ENCODE measurements at places on chromosomes 7 and 10.
A peak's percentile ranks its signal among the peaks of the same experiment; 100 is the strongest.

DNA sequence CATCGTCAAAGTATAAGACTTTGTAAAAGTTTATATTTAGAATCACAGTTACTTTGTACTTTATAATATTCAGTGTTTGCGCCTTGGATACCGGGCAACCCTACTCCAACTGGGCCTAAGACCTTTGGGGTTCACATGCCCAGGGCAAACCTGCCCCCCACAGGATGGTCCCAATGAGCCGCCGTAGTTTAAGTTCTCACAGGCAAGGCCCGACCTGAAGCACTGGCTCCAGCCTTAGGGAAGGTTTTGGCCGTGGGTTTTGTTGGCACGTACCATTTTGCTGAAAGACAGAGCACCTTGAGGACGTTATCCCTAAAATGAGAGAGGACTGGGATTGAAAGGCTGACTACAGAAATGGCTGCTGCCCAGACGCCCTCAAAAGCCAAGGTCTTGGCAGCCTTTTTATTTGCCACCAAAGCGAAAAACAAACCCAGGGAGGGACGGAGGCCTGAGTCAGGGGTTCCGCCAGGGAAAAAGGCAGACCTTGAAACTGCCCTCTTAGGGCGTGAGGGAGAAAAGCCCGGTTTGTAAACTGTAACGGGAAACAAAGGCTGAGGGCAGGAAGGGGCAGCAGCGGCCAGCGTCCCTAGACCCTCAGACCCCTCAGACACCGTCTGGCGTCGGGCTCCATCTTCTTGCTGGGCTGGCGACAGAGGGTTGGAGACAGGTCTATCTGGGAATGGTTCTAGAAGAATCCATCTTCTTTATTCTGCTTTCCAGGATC, at the start of gene CCDC172:
CCDC172 (plus strand) TSS at position 222 of the 724 bp plus-strand sequence. CDS start 564 bp downstream, outside the sequence.
- DNase-seq: no peak

- no peak for DNase-seq
Observed at GRCh38 chr10:122276611-122277208, 5.6 kb downstream of the BTBD16 start.

GRCh38 chr10:104663076-104663475, 22.0 kb downstream of the SORCS3 start:
- DNase-seq: no peak

GRCh38 chr7:44291066-44291732, 34.2 kb downstream of the CAMK2B start:
- DNase-seq: no peak

DNA sequence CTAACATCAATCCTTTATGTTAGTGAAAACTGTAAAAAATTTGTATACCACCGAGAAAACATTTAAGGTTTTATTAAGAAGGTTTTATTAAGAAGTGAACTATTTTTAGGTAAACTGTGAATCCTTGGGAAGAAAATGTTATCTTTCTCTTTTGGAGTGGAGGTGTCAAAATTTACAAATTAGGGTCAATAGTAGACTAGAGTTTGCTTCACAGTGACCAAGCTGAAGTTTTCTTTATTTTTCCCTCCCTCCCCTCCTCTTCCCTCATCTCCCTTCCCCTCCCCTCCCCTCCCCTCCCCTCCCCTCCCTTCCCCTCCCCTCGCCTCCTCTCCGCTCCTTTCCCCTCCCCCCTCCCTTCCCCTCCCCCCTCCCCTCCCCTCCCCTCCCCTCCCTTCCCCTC, 168.8 kb downstream of the CNTNAP2 start:
- no peak for DNase-seq

- DNase-seq: no peak
Observed at GRCh38 chr7:50953820-50954219, 171.1 kb upstream of the GRB10 start.

GRCh38 chr7:151207315-151207714, 3.0 kb downstream of the H2BK1 start:
- DNase-seq: peak; percentile 27

GRCh38 chr10:12679636-12680035, 321.9 kb downstream of the CCDC3 start:
- no peak for DNase-seq

GRCh38 chr7:80686576-80686975, 48.1 kb downstream of the CD36 start:
- DNase-seq: no peak

- no peak for DNase-seq
Observed at GRCh38 chr7:100472121-100472851, 6.7 kb downstream of the TSC22D4 start.

DNA sequence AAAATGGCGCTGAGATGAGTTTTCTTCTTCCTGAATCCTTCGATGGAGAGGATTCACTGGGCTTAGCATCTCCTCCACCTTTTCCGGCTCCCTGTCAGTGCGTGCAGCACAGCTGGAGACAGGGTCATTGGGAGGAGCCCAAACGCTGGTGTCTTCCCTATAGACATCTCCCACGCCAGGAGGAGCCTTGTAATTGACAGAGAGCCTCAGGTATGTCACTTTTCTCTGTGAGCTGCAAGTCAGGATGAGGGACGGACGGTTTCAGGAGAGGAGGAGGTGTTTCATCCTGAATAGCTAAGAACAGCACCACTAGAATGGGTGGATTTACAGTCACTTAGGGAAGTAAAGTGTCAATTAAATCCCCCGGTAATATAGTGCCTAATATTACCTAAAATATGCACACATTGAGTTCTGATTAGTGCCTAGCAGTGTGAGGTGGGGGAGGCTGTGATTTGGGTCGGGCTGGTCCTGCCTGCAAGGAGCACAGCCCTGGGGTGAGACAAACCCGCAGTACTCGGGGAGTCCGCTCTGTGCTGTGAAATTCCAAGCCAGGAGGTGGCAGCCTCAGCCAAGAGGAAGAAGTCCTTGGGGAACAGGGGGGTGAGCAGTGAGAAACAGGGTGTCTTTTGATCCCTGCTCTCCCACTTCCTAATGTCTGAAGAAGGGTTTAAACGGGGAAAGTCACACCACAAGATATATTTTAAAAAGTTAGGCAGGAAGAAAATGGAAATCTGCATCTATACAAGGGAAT, 28.2 kb downstream of the IL15RA start:
- no peak for DNase-seq

GRCh38 chr7:1800902-1801301, 130.8 kb downstream of the ELFN1 start:
- no peak for DNase-seq

DNA sequence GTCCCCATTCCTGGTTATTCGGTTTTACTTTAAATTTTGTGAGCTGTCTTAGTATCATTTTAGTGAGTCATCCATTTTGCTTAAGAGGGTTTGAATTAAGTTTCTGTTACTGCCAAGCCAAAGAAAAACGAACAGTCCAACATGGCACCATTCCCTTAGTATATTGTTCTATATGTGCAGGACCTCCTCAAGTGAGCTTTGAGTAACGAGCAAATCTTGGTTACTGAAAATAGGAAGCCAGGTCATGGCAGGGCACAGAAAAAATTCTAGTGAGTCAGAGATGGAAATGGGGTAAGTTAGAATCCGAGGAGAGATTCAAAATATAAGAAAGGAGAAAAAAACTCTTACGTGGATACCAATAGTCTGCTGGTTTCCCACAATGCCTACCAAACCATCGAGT, 292.9 kb downstream of the BAMBI start:
- no peak for DNase-seq

Data from CD4-positive, CD25-positive, alpha-beta regulatory T cell (primary cell).